ENCODE measurements at places on chromosomes 13 and 19. TPM values are rescaled to one million over a fixed set of nuclear protein-coding genes. Genes with fewer than 3 reads are reported as not detected.

DNA sequence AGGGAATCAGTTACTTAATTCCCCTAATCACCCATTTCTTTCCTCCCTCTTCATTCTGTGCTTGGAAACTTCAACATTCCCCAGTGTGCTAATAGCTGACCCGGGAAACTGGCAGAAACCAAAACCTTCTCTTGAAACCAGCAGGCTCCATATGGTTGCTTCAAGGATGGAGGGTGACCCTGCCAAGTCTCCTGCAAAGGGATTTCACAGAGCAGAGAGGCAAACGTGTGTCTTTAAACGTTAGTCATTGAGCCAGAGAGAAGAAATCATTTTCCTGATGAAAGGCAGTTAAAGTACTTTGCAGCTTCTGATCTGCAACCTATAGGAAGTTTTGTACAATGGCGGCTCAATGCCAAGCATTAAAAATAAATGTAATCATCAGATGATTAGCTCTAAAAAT lies 220.9 kb downstream of the POU4F1 start:
- no peak for DNase-seq

- DNase-seq, result no peak
Observed at GRCh38 chr13:64274481-64275217, 2859.0 kb upstream of the PCDH20 start.

GRCh38 chr13:105485081-105485480 lies 1050.4 kb downstream of the EFNB2 start:
- no peak for DNase-seq

GRCh38 chr19:11410682-11411081 lies 8.4 kb downstream of the RGL3 start:
- DNase-seq, result no peak

GRCh38 chr19:43467730-43468129 lies 2.3 kb upstream of the LYPD3 start:
- DNase-seq, result no peak

GRCh38 chr13:48235341-48236135 lies 2.5 kb downstream of the ITM2B start:
- no peak for DNase-seq

- DNase-seq, result no peak
Observed at GRCh38 chr19:18282788-18283141, 1.3 kb upstream of the JUND start.

TMEM150B gene
- 1.1 TPM for total RNA-seq

NLRP9 gene
- not detected for total RNA-seq

F7 gene
- total RNA-seq, result 0.31 TPM
